ENCODE measurements at places on chromosomes 12 and 14. TPM values are rescaled to one million over a fixed set of nuclear protein-coding genes. Genes with fewer than 3 reads are reported as not detected.

TAS2R43 gene
- not detected for polyA plus RNA-seq

TAPBPL gene
- polyA plus RNA-seq = 10.6 TPM

GUCY2C gene
- polyA plus RNA-seq = not detected

COX8C gene
- polyA plus RNA-seq = not detected

SDSL gene
- 4.2 TPM for polyA plus RNA-seq

FOXG1 gene
- polyA plus RNA-seq = not detected

SIX1 gene
- not detected for polyA plus RNA-seq

IGF1 gene
- 53.0 TPM for polyA plus RNA-seq

BICDL1 gene
- polyA plus RNA-seq = 5.6 TPM

LTB4R gene
- 0.79 TPM for polyA plus RNA-seq

KRT85 gene
- not detected for polyA plus RNA-seq

MMP14 gene
- polyA plus RNA-seq = 4.0 TPM

PYGL gene
- polyA plus RNA-seq = 14.0 TPM

ENDOU gene
- polyA plus RNA-seq = not detected

DYRK4 gene
- polyA plus RNA-seq = 19.3 TPM

WNT5B gene
- polyA plus RNA-seq = not detected

TAS2R8 gene
- polyA plus RNA-seq = not detected

IFI27 gene
- polyA plus RNA-seq = 29.9 TPM

KRT79 gene
- 0.81 TPM for polyA plus RNA-seq

GNPNAT1 gene
- 10.8 TPM for polyA plus RNA-seq

NGB gene
- 0.59 TPM for polyA plus RNA-seq

CD163 gene
- not detected for polyA plus RNA-seq

PDZRN4 gene
- 0.11 TPM for polyA plus RNA-seq

TDRD9 gene
- 10.1 TPM for polyA plus RNA-seq

ESRRB gene
- polyA plus RNA-seq = 2.0 TPM

TC2N gene
- not detected for polyA plus RNA-seq

ACOT4 gene
- 0.13 TPM for polyA plus RNA-seq

DNAH10 gene
- 1.8 TPM for polyA plus RNA-seq

SYCP3 gene
- polyA plus RNA-seq = 6.0 TPM

MYH6 gene
- polyA plus RNA-seq = not detected

SEC23A gene
- polyA plus RNA-seq = 65.2 TPM

DMAC2L gene
- 98.7 TPM for polyA plus RNA-seq

FAM177A1 gene
- 51.3 TPM for polyA plus RNA-seq

KRT83 gene
- polyA plus RNA-seq = not detected

GPR65 gene
- polyA plus RNA-seq = not detected

TMEM229B gene
- 2.0 TPM for polyA plus RNA-seq

SYNDIG1L gene
- not detected for polyA plus RNA-seq

ADGRD1 gene
- polyA plus RNA-seq = 15.4 TPM

SAMD15 gene
- polyA plus RNA-seq = 37.8 TPM

LGR5 gene
- not detected for polyA plus RNA-seq

ANKRD13A gene
- polyA plus RNA-seq = 11.2 TPM

PMEL gene
- not detected for polyA plus RNA-seq

RERGL gene
- polyA plus RNA-seq = 4.0 TPM

IL22 gene
- polyA plus RNA-seq = 2.3 TPM

PRKD1 gene
- 18.8 TPM for polyA plus RNA-seq

RD3L gene
- polyA plus RNA-seq = 3.6 TPM
